ENCODE measurements at places on chromosomes 5 and 9.

GRCh38 chr5:180332861-180333260 is 20.3 kb downstream of the GFPT2 start:
- no peak overlapping the region for H3K27ac ChIP-seq
- no peak for DNase-seq
- no peaks in the 10 kb centered on the region for H3K36me3 ChIP-seq
- H3K4me1 ChIP-seq: no peaks in the 10 kb centered on the region
- H3K27me3 ChIP-seq: no peaks in the 10 kb centered on the region

GRCh38 chr9:134371731-134372130 is 45.5 kb downstream of the RXRA start:
- no peaks in the 10 kb centered on the region for H3K36me3 ChIP-seq
- no peak overlapping the region for H3K4me3 ChIP-seq
- H3K27me3 ChIP-seq: no peaks in the 10 kb centered on the region
- H3K4me1 ChIP-seq: no peaks in the 10 kb centered on the region

GRCh38 chr9:76463211-76463610 is 4.2 kb downstream of the GCNT1 start:
- peaks cover 24% of the 10 kb centered on the region for H3K27me3 ChIP-seq
- DNase-seq: no peak
- no peak overlapping the region for H3K4me3 ChIP-seq
- no peak overlapping the region for H3K27ac ChIP-seq
- no peaks in the 10 kb centered on the region for H3K36me3 ChIP-seq
- H3K4me1 ChIP-seq: peaks cover 16% of the 10 kb centered on the region

DNA sequence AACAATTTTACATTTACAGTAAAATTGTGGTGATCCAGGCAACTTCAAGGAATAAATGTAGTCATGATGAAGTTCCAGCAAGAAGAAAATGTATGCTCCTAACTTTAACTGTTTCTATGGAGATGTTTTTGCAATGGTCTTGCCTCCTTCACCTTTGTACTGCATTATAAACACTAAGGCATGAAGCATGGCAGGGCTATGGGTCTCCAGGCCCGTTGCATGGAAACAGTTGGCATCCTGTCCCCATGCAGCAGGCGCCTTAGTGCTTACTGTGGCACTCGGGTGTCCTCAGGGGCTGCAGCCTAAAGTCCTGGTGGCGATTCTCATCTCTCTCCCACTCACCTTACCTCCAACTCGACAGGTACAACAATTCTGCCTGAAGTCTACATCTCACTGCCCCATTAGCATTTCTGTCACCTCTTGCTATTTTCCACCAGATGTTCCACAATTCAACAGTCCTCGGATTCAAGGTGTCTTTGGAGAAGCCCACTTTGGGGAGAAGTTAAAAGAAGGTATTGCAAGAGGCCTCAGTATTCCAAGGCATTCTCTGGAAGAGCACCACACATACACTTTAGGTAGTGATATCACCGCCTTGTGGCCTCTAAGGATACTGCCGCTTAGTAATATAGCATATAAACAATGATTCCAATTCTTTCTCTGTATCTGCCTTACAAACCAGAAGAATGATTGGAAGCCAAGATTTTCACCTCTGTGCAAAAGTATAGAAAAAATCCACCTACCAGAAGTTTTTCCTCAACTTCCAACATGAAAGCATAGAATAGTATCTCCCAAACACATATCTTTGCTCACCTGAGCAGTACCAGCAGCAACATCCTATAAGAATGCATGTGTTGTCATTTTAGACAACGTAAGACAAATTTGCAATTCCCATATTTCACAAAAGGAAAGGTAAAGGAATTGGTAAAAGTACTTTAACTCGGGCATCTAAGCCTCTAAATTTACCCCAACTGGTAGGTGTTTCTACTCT is 5.1 kb downstream of the LIFR start:
- H3K27me3 ChIP-seq: peaks cover 2% of the 10 kb centered on the region
- H3K4me3 ChIP-seq: no peak overlapping the region
- H3K27ac ChIP-seq: no peak overlapping the region

DNA sequence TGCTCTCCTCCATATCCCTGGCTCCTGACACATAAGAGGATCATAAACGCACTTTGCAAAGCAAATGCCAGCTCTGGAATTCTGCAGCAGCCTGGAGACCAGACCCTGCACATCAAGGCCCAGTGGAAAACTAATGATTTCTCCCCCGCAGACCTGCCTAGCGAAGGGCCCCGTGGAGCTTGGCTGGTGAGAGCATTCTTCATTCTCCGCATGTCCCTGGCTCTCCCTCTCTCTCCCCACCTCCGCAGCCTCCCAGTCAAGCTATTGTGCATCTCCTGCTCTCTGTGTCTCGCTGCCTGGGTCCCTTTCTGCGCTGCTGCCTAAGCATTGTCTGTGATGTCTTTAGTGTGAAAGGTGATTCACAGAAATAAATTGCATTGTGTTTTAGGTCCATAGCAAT is 46.7 kb downstream of the GRIA1 start:
- H3K36me3 ChIP-seq: no peaks in the 10 kb centered on the region
- H3K27me3 ChIP-seq: no peaks in the 10 kb centered on the region
- H3K4me3 ChIP-seq: no peak overlapping the region

GRCh38 chr9:10855847-10856246 is 243.0 kb upstream of the PTPRD start:
- no peaks in the 10 kb centered on the region for H3K36me3 ChIP-seq
- no peak overlapping the region for H3K4me3 ChIP-seq
- no peak for DNase-seq
- no peaks in the 10 kb centered on the region for H3K4me1 ChIP-seq

DNA sequence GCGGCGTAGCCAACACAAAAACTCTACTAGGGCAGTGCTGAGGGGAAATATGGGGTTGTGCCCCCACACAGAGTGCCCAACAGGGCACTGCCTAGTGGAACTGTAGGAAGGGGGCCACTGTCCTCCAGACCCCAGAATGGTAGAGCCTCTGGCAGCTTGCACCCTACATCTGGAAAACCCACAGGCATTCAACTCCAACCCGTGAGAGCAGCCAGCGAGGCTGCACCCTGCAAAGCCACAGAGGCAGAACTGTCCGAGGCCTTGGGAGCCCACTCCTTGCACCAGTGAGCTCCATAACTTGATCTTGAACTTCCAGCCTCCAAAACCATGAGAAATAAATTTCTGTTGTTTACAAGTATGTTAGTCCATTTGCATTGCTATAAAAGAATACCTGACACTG is 27.7 kb downstream of the GRAMD2B start:
- H3K27ac ChIP-seq: peak overlapping the region; percentile 62
- peaks cover 25% of the 10 kb centered on the region for H3K4me1 ChIP-seq
- DNase-seq: no peak
- no peaks in the 10 kb centered on the region for H3K27me3 ChIP-seq
- H3K4me3 ChIP-seq: peak overlapping the region; percentile 47

- H3K4me1 ChIP-seq: peaks cover 37% of the 10 kb centered on the region
- DNase-seq: no peak
- no peak overlapping the region for H3K27ac ChIP-seq
- no peaks in the 10 kb centered on the region for H3K27me3 ChIP-seq
Observed at GRCh38 chr5:172173564-172174153, 14.4 kb downstream of the STK10 start.

GRCh38 chr9:111263116-111263515 is 66.9 kb downstream of the OR2K2 start:
- no peaks in the 10 kb centered on the region for H3K36me3 ChIP-seq
- no peak overlapping the region for H3K27ac ChIP-seq
- no peak for DNase-seq
- no peak overlapping the region for H3K4me3 ChIP-seq

DNA sequence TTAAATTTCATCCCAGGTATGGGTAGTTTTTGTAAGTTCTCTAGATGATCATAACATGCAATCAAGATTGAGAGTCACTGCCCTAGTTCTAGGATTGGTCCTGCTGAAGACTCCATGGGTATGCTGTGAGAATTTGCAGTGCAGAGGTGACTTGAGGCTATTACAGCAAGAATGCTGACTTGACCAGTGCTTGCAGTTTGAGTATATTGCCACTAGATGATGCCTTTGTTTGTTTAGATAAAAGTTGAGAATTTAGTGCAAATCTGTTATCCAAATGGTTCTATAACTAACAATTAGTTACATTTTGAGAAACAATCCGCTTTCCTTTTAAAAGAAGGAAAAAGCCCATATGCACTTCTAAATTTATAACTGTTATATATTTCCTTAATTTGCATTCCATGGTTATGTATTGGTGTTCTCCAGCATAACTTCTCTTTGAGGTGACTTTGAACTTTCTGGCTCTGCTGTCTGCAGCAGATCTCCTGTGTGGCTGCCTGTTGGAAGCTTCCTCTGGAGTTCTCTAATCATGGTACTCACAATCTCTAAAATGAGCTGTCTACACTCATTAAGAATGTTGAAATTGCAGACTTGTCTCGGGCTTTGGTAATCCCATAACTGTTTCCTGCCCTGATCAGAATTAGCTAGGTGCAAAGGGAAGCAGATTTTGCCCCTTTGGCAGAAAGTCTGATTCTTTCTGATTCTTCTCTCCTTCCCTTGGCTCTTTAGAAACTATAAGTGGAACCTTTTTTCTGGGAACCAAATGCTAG is 24.9 kb downstream of the MELK start:
- peaks cover 88% of the 10 kb centered on the region for H3K36me3 ChIP-seq
- no peaks in the 10 kb centered on the region for H3K4me1 ChIP-seq
- no peaks in the 10 kb centered on the region for H3K27me3 ChIP-seq
- H3K27ac ChIP-seq: no peak overlapping the region
- no peak for DNase-seq

GRCh38 chr9:107486674-107487520 is 2.7 kb downstream of the KLF4 start:
- H3K36me3 ChIP-seq: no peaks in the 10 kb centered on the region
- DNase-seq: no peak
- no peak overlapping the region for H3K27ac ChIP-seq
- no peaks in the 10 kb centered on the region for H3K4me1 ChIP-seq

DNA sequence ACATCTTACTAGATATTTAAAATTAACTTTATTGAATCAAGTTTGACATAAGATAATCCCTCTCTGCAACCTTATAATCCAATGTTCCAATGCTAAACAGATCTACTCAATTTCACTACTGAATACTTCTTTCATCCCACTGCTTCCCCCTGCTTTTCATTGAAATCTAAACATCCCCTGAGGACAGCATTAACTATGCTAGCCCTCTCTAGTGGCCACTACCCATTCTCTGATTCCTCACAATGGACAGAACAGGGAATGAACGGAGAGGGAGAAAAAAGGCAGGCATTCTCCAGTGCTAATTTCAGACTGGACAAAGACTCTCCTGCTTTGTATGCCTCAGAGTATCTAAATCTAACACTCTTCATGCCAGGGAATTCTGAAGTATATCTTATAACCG is 54.3 kb upstream of the RGS7BP start:
- H3K27me3 ChIP-seq: no peaks in the 10 kb centered on the region
- H3K4me3 ChIP-seq: no peak overlapping the region
- no peak overlapping the region for H3K27ac ChIP-seq
- no peaks in the 10 kb centered on the region for H3K36me3 ChIP-seq
- DNase-seq: no peak

GRCh38 chr5:23103566-23103965 is 250.4 kb upstream of the CDH12 start:
- H3K4me3 ChIP-seq: no peak overlapping the region
- H3K4me1 ChIP-seq: no peaks in the 10 kb centered on the region
- H3K27ac ChIP-seq: no peak overlapping the region

GRCh38 chr5:33261305-33261704 is 179.5 kb upstream of the TARS1 start:
- no peaks in the 10 kb centered on the region for H3K27me3 ChIP-seq
- no peaks in the 10 kb centered on the region for H3K4me1 ChIP-seq
- H3K4me3 ChIP-seq: no peak overlapping the region

DNA sequence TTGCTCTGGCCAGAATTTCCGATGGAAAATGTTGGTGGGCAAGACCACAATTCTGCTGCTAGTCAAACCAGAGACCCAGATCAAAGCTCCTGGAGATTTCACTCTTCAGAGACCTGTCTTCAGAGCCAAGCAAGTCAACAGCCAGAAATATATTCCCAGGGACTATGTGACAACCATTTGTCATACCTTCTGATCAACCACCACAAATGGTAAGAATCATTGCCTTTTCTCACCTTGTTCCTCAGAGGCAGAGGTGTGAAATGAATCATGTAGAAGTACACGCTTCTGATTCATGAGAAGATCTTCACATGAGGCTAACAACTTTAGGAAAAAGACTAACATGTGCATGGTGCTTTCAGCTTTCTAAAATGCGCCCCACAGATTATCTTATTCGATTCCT is 53.5 kb downstream of the SUSD1 start:
- no peak for DNase-seq
- H3K27me3 ChIP-seq: no peaks in the 10 kb centered on the region
- H3K4me1 ChIP-seq: no peaks in the 10 kb centered on the region
- H3K4me3 ChIP-seq: no peak overlapping the region
- no peak overlapping the region for H3K27ac ChIP-seq

DNA sequence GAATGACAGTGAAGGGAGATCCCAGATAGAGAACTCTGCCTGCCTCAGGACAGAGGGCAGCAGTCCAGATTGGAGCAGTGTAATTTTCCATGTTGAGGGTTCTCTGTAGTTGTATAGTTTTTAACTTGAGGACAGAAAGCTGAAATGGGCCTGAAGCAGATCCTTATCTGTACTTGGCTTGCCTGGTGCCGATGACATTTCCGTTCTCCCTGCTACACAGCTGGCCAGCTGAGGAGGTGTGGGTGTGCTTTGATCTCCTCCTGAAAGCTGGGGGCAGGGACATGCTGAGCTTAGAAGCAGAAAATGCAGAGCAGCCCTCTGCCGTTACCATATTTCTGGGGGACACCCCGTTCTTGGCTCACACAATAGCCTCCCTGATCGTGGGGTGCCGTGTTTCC is 10.5 kb downstream of the GLRX start:
- H3K27me3 ChIP-seq: no peaks in the 10 kb centered on the region
- peaks cover 72% of the 10 kb centered on the region for H3K4me1 ChIP-seq
- H3K27ac ChIP-seq: peak overlapping the region; percentile 38
- peak; percentile 59 for DNase-seq
- H3K36me3 ChIP-seq: peaks cover 63% of the 10 kb centered on the region
- no peak overlapping the region for H3K4me3 ChIP-seq

GRCh38 chr5:103465891-103466290 is 96.7 kb downstream of the NUDT12 start:
- H3K27me3 ChIP-seq: no peaks in the 10 kb centered on the region
- no peaks in the 10 kb centered on the region for H3K4me1 ChIP-seq
- no peak for DNase-seq
- H3K36me3 ChIP-seq: no peaks in the 10 kb centered on the region
- no peak overlapping the region for H3K27ac ChIP-seq

- DNase-seq: no peak
- H3K27me3 ChIP-seq: no peaks in the 10 kb centered on the region
- H3K36me3 ChIP-seq: peaks cover 90% of the 10 kb centered on the region
- no peak overlapping the region for H3K27ac ChIP-seq
- no peaks in the 10 kb centered on the region for H3K4me1 ChIP-seq
- H3K4me3 ChIP-seq: no peak overlapping the region
Observed at GRCh38 chr5:96896276-96896675, 20.0 kb downstream of the ERAP2 start.

GRCh38 chr9:18692268-18692667 is 218.3 kb downstream of the ADAMTSL1 start:
- H3K4me1 ChIP-seq: no peaks in the 10 kb centered on the region
- no peak overlapping the region for H3K4me3 ChIP-seq
- H3K27ac ChIP-seq: no peak overlapping the region
- no peaks in the 10 kb centered on the region for H3K27me3 ChIP-seq
- no peak for DNase-seq
- H3K36me3 ChIP-seq: no peaks in the 10 kb centered on the region

- no peaks in the 10 kb centered on the region for H3K27me3 ChIP-seq
- no peak overlapping the region for H3K27ac ChIP-seq
- H3K36me3 ChIP-seq: no peaks in the 10 kb centered on the region
- no peaks in the 10 kb centered on the region for H3K4me1 ChIP-seq
- no peak for DNase-seq
- H3K4me3 ChIP-seq: no peak overlapping the region
Observed at GRCh38 chr5:153753645-153754432, 263.4 kb downstream of the GRIA1 start.
